Globus pallidus (tissue), 1 donor: ENCODE measurements at places on chromosomes 6 and 20.

DNA sequence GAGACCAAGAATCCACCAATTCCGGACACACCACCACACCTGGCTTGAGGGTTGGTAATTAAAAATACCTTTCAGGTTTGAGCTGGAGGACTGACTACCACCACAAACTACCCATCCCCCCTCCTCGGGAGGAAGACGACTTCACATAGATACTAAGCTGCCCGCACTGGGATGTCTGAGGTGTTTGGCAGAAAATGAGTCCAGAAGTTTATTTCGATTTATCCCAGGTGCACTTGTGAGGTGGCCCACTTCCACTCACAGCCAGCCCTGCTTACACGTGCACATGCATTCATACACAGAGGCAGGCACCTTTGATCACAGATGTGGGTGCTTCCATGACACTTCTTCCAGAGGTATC lies 187.1 kb downstream of the ID4 start:
- DNase-seq, result no peak

DNA sequence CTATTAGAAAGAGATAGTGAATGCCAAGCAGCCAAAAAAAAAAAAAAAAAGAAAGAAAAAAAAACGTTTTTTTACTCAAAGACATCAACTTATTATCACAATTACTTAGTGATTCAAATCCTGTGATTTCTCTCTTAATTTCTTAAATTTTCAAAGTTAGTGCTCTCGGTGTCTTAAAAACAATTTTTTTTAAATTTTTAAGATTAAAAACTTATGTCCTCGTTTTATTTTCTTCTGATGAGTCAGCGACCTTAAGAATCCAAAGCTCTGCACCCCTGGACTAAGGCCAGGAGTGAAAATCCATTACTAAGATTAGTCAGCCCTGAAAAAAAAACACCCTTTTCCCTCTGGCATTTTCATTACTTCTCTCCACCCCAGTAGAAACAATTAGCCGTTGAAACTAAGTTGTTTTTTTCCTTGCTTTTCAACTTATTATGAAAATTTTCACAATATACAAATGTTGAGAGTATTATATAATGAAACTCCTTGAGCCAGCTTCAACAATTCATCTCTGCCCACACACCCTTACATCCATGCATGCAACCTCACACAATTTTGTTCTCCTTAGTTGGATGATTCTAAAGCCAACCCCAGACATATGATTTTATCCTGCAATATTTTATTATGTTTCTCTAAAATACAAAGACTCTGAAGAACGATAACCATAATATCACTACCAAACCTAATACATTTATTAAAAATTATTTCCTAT lies 85.6 kb upstream of the CARMIL1 start:
- peak; percentile 2 for DNase-seq

GRCh38 chr6:106097411-106098231 lies 11.5 kb downstream of the PRDM1 start:
- peak; percentile 39 for DNase-seq

DNA sequence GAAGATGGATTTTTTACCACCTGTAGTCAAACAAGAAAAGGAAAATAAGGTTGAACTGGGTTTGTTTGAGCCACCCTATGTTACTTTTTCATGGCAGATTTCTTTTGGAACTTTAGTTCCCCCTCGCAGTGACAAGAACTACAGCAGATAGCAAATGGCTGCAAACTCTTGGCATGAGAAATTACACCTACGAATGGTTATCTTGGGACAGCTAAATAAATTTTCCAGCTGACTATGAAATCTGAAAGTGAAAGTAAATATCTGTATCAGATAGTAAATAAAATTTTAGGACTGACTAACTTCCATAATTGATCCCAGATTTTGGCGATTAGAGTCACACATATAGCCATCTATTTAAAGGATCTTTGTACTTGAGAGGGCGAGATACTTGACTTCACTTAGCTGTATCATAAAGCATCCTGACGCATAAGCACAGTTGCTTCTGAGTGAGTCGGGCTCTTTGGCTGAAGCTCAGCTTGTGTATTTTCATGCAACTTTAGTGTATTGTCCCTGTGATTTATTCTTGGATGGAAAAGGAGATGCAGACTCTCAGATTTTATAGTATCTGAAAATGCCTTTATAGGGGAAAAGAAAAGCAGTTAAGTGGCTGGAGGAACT lies 125.3 kb upstream of the B3GAT2 start:
- no peak for DNase-seq

DNA sequence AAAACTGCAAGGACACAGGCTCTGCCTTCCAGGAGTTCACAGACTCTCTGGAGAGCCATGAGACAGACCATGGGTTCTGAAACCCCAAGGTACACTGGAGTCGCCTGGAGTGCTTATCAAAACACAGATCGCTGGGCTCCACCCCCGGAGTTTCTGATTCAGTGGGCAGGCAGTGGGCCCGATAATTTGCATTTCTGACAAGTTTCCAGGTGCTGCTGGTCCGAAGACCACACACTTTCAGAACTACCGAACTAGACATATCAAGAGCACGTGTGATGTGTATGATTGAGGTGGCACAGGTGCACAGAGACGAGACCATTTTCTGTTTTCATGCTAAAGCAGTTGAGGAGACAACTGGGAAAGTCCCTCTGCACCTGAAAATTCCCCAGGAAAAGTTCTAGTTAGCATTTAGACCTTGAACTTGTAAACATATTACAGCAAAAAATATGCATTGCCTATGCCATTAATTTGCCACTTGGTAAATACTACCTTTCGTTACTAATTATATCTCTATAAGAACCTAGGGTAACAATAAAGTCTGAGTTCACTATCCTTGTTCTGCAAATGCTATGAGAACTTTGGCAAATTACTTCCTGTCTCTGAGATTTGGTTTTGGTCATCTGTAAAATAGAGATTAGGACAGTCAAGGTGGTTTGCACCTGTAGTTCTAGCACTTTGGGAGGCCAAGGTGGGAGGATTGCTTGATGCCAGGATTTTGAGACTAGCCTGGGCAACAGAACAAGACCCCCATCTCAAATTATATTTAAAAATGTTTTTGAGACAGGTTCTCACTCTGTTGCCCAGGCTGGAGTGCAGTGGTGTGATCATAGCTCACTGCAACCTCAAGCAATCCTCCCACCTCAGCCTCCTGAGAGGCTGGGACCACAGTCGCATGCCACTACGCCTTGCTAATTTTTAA lies 14.3 kb upstream of the PIM1 start:
- no peak for DNase-seq

DNA sequence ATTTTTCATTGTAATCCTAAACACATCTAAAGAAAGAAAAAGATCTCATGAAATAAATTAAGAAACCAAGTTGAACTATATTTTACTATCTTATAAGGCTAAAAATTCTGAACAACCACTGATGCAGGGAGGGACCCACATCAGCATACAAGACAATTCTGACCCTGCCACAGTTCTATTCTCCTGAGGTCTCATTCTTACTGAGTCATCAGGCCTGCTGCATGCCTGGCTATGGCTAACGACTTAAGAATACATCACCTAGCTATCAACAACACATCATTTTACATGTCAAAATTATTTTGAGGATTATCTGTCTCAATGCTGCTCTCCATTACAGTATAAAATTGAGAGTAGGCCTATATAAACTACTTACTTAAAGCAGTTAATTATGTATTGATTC lies 52.9 kb downstream of the FBXL4 start:
- no peak for DNase-seq

- DNase-seq, result no peak
Measured at GRCh38 chr6:156009656-156010055, 554.0 kb upstream of the NOX3 start.

GRCh38 chr6:70045413-70045812 lies 179.1 kb downstream of the COL19A1 start:
- no peak for DNase-seq

GRCh38 chr6:2810092-2810671 lies 31.5 kb downstream of the SERPINB1 start:
- no peak for DNase-seq

DNA sequence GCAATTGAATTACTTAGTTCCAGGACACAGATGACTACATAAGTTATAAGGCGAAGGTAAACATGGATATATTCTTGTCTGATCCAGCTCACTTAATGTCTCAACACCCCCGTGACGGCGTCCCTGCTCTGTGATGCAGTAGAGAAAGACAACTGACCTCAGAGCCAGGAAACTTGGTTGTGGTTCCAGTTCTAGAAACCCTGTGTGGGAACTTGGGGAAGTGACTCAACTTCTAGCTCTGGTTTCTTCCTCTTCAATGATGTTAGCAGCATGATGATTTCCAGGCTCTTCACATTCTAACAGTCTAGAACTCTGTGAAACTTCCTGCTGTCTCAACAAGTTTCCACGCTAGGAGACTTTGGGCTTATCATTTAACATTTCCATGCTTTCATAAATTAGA lies 18.4 kb downstream of the LAMA4 start:
- no peak for DNase-seq

DNA sequence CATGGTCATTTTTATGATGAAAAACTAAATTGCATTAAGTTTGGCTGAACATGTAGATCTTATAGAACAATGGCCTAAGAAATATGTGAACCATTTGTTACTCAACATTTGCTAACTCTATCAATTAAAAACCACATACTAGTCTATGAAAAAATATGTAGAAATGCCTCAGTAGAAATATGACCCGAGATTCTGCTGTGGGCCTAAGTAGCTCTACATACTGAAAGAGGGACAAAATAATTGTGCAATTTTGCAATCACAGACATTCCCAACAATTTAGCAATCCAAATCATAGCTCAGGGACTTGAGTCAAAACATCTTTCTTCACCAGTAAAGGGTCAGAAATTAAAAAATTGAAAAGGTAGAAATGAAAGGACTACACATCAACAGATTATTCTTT lies 619.0 kb downstream of the FRK start:
- no peak for DNase-seq

DNA sequence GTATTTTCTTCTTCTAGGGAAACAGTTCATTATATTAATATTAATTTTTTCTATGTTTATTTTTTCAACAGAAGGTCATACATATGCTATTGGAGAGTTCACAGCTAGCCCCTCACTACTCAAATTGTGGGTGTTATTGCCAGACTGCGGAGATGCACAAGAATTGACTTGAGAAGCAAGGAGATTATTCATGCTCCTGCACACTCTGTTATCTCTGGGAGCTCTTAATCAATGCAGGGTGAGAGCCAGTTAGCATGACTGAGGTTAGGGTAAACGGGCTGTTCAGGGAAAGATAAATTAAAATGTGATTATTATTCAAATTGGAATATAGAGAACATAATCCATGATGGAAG lies 48.9 kb upstream of the DEFB112 start:
- no peak for DNase-seq

DNA sequence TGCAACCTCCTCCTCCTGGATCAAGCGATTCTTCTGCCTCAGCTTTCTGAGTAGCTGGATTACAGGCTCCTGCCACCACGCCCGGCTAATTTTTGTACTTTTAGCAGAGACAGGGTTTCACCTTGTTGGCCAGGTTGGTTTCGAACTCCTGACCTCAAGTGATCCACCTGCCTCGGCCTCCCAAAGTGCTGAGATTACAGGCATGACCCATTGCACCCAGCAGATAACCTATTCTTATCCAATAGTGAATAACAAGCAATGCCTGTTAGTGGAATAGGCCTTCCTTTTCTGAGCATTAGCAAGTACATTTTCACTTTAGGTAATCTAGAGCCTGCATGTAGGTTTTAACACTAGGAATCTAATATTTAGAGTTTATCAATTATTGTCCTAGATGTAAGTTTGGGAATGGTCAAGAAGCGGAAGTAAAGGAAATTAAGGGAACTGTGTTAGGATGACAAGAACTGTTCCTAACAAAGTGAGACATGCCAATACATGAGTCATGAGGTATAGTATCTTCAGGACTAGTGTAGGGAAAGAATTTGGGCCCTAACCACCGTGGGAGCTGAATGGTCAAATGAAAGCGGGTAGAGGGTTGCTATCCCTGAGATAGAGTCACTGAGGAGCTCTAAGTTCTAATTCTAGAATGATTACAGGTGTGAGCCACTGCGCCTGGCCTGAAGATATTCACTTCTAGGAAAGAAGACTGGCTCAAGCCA lies 15.0 kb downstream of the BLTP3A start:
- DNase-seq, result no peak

- no peak for DNase-seq
Measured at GRCh38 chr20:59182401-59183044, 18.9 kb downstream of the ZNF831 start.

- peak; percentile 31 for DNase-seq
Measured at GRCh38 chr6:36443471-36444428, 950 bp downstream of the KCTD20 start.

DNA sequence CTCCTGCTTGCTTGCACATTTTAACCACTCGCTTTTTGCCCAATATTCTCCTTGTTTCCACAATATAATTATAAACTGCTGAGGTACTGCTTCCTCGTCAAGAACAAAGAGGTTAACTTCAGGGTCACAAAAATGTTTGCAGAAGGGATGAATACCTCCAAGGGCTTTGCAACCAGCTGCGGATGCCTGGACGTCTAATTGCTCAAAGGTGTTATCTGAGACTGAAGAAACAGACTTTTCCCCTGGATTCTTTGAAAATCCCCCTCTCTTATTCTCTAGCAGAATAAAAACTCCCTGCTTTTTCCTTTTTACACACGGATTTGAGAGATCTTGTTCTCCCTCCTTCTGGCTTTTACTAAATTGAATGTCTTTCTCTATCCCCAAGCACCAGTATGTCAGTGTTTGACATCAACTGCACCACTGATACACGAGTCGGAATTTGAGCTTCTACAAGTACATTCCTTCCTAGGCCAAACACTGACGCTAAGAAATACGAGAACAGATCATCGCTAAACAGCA lies 336 bp upstream of the SMPDL3A start:
- no peak for DNase-seq

- DNase-seq, result no peak
Measured at GRCh38 chr20:57622201-57622570, 2.0 kb upstream of the ZBP1 start.

GRCh38 chr6:164097551-164098398 lies 683.3 kb downstream of the QKI start:
- peak; percentile 31 for DNase-seq

- no peak for DNase-seq
Measured at GRCh38 chr6:158087224-158087867, 80.7 kb downstream of the SERAC1 start.

GRCh38 chr20:34305333-34306230 lies 2.4 kb upstream of the AHCY start:
- DNase-seq, result no peak

DNA sequence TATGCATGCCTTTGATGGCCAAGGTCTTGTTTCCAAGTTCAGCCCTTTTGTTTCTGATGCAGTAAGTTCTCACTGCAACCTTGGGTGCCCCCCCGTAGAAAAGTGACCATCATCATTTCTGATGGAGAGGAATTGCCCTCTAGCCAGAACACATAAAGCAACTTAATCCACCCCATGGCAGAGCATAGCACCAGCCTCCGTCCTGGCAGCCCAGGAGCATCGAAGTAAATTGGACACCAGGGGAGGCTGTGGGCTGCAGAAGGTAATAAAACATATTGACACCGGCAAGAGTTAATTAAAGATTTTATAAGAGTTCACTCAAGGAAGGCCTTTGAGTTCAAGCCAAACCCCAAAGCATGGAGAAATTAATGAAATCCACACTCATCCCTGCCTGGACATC lies 39.2 kb upstream of the CST7 start:
- DNase-seq, result no peak

DNA sequence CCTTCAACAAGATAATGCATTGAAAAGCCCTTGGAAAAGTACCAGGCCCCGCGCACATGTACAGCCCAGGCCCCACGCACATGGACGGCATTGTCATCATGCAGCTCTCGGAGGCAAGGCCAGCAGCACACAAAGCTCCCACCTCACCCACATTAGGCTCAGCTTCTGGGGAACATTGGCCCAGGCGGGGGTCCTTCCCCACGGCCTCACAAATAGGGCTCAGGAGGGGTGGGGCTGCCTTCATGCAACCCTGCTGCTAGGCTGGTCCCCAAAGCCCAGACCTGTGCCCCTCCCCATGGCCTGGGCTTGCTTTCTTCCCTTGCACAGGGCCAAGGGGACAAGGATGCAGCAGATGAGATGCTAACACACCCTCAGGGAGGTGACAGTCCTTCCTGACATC lies 26.7 kb downstream of the NPEPL1 start:
- DNase-seq, result peak; percentile 6
